ENCODE measurements at places on chromosomes 5 and 9.

GRCh38 chr5:150633429-150633828 lies 7.0 kb upstream of the SYNPO start:
- no peak for DNase-seq

DNA sequence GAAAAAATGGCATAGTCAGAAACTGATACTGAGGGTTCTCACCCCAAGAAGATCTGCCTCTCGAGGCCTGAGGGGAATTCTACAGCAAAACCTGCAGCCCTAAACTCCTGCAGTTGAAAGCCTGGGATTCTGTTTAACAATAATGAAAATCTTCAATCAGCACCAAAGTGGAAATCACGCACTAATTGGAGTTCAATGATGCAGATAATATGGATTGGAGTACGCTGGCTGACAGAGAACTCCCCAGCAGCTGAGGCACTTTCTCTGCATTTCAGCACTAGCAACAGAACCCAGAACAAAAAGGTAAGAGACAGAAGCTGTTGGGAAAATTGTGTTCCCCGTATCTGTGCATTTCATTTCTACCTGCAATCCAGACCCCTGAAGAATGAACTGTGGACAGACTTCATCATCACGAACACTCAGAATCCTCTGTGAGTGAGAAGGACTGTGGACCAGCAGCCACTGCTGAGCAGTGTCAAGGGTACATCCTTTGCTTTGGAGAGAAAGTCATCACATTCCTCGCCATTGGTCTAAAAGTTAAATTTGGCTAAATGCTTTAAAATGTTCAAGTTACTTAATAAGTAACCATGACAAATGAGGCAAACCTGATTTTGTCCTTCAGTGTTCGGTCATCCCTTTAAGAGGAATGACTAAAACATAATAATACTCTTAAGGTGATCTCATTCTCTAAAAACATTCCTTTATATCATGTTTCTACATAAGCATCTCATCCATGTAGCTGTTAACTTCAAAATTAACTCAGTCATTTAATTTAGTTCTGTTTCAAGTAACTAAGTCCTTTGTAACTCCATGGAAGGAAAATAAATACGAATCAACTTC lies 126.1 kb downstream of the GAS1 start:
- no peak for DNase-seq

GRCh38 chr5:98259595-98259994 lies 513.9 kb upstream of the RGMB start:
- no peak for DNase-seq

DNA sequence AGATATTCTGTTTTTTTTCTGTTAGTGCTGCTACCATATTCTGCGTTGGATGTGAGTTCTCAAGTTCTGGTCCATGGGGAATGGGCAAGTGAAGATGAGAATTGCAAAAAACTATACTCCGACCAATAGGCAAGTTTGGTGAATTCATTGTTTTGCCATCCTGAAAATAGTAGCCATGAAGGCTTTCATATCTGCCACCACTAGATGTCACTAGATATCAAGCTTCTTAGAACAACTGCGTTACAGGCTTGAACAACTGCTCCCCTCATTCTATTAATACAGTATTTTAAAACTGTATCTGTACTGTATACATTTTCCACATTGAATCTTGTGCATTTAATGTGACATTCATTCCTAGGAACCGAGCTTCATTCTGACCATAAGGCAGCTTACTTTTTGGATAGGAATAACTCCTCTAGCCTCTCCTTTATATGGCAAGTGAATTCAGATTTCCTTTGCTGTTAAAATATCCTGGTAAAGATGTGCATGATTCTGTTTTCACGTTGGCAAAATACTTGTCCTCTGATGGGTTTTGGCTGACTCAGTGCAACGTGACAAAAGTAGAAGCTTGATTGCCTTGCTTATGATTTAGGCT lies 163.6 kb downstream of the SREK1 start:
- DNase-seq = peak; percentile 80

GRCh38 chr5:18744441-18744840 lies 1110.2 kb downstream of the TAF11L14 start:
- no peak for DNase-seq

DNA sequence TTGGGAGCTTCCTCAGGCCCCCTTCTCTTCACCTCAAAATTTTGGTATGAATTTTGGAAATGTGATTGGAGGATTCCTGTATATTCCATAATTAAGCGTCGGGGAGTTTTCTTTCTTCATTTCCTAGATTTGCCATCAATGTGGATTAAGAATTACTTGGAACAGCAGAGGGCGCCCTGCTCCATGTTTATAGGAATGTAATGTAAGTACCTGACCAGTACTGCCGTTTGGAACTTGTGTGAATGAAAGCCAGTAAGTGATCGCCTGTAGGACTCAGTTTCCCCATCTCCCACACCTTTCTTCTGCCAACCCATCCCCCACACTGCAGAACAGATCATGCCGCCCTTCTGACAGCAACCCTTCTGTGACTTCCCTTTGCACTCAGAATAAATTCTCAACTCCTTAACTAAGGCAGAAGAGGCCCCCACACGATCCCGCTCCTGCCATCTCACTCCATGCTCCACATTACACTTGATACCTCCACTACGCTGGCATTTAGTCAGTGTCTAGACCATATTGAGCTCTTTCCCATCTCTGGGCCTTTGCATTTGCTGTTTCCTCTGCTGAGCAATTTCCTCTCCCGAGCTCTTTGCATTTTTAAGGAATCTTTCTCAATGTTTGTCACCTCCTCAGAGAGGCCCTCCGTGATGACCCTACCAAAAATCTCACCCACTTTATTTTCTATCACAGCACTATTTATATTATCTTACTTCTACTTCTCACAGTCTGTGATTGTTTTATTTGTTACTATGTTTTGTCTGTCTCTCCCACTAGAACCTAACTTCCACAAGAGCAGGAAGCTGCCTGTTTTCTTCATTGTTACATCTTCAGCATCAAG lies 79.5 kb upstream of the HTR4 start:
- DNase-seq = peak; percentile 89

DNA sequence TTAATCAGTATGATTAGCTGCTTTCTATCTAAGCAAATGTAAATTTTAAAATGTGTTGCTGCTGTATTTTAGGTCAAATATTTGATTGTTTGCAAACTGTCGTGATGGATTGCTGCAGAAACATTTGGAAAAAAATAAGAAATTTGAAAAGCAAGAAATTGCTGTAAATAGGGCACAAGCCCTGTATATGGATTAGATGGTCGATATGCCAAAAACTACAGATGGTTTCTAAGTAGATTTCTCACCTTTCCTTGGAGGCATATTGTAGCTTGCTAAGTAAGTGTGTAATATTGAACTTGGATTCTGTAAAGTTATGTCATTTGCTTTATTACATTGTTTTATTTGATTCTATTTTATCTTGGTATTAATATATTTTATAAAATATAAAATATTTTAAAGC lies 13.1 kb downstream of the LECT2 start:
- no peak for DNase-seq
